Breast epithelium (tissue), 4 donors: ENCODE measurements at places on chromosomes 11 and 22.

- no peak for DNase-seq
Measured at GRCh38 chr11:86440305-86440716, 65.6 kb downstream of the CCDC81 start.

- peak; percentile 87 for DNase-seq
Measured at GRCh38 chr22:41092023-41092817, at the start of gene EP300. Gene EP300 (plus strand): TSS chr22:41092592. CDS start chr22:41093005, 413 bp downstream.

DNA sequence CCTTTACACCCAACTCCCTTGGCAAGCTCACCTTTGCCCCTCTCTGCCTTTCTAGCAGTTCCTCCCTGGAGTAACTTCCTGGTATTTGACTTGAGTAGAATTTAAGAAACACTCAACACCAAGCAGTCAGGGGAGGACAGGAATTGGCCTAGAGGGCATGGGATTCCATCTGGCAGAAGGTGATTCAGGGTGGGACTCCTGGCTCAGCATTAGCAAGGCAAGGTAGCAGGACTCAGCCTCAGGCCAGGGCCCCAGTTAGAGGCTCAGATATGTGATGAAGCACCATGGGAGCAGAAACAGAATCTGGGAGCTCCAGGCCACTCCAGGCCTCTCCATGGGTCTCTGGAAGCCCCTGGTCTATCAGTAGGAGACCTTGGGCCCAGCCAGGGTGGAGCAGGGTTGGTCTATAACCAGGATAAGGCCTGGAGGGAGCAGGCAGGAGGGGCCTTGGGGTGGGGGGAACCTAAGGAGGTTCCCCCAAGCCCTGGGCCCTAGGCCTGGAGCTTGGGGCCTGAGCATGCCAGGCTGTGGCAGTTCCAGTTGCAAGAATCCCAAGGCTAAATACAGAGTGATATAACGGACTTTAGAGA lies 148.2 kb downstream of the PARVA start:
- no peak for DNase-seq

GRCh38 chr11:67270256-67271204 lies 4.3 kb downstream of the GRK2 start:
- no peak for DNase-seq
